ENCODE measurements at places on chromosomes 6 and 20. TPM values are rescaled to one million over a fixed set of nuclear protein-coding genes. Genes with fewer than 3 reads are reported as not detected.

COL21A1 gene
- 124 TPM for polyA plus RNA-seq

AIG1 gene
- 118 TPM for polyA plus RNA-seq

APOM gene
- 95.0 TPM for polyA plus RNA-seq

MAD2L1BP gene
- 25.7 TPM for polyA plus RNA-seq

AGER gene
- 28.0 TPM for polyA plus RNA-seq
